ENCODE measurements at places on chromosomes 3 and 15.

GRCh38 chr3:38284756-38285150, 2.7 kb downstream of the SLC22A14 start:
- no peak for DNase-seq
- H3K27ac ChIP-seq: no peak overlapping the region
- no peaks in the 10 kb centered on the region for H3K27me3 ChIP-seq
- no peaks in the 10 kb centered on the region for H3K36me3 ChIP-seq
- H3K4me1 ChIP-seq: no peaks in the 10 kb centered on the region

DNA sequence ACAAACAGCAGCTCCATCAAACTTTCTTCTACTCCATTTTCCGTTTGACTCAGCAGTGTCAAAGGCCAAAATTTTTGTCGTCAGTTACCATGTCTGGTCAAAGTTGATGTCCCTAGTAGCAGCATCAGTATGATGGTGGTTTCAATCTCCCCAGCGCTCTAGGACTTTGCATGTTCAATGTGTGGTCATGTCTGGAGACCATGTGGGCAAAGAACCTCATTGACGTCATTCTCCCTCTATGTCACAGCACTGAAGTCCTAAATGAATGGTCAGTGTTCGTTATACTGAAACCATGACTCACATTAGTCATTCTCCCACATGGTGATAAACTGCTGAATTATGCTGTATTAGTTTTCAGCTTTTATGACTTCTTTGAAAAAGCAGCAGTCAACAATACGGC, 23.2 kb downstream of the SHC4 start:
- no peaks in the 10 kb centered on the region for H3K27me3 ChIP-seq
- no peak overlapping the region for H3K27ac ChIP-seq
- no peak overlapping the region for H3K4me3 ChIP-seq

DNA sequence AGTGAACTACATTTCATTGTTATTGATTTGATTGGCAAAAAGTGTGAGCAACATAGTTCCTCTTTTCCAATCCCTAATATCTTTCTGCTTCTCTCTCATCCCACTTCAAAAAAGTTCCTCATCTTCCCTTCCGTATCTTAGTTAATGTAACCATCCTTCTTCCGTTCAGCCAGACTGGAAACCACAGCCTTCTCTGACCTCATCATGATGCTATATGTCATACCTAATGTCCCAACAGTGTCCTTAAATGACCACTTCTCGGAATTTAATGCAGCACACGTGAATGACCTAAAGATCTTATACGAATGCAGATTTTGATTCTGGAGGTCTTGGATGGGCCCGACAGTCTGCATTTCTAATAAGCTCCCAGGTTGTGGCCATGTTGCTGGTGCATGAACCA, 320.3 kb upstream of the SATB1 start:
- H3K4me1 ChIP-seq: no peaks in the 10 kb centered on the region
- H3K36me3 ChIP-seq: no peaks in the 10 kb centered on the region
- DNase-seq: no peak
- no peak overlapping the region for H3K4me3 ChIP-seq
- no peaks in the 10 kb centered on the region for H3K27me3 ChIP-seq
- no peak overlapping the region for H3K27ac ChIP-seq

DNA sequence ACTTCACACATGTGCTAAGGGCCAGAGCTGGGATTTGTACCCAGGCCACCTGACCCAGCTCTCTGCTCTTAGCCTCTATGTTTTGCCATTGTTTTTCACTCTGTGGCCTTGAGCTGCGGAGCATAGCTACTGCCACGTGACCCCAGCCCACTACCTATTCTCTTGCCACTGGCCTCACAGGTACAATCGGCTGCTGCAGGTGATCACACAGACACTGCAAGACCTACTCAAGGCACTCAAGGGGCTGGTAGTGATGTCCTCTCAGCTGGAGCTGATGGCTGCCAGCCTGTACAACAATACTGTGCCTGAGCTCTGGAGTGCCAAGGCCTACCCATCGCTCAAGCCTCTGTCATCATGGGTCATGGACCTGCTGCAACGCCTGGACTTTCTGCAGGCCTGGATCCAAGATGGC, 46.2 kb downstream of the SEMA3G start:
- no peak overlapping the region for H3K4me3 ChIP-seq
- no peaks in the 10 kb centered on the region for H3K27me3 ChIP-seq
- no peak for DNase-seq
- no peaks in the 10 kb centered on the region for H3K4me1 ChIP-seq

DNA sequence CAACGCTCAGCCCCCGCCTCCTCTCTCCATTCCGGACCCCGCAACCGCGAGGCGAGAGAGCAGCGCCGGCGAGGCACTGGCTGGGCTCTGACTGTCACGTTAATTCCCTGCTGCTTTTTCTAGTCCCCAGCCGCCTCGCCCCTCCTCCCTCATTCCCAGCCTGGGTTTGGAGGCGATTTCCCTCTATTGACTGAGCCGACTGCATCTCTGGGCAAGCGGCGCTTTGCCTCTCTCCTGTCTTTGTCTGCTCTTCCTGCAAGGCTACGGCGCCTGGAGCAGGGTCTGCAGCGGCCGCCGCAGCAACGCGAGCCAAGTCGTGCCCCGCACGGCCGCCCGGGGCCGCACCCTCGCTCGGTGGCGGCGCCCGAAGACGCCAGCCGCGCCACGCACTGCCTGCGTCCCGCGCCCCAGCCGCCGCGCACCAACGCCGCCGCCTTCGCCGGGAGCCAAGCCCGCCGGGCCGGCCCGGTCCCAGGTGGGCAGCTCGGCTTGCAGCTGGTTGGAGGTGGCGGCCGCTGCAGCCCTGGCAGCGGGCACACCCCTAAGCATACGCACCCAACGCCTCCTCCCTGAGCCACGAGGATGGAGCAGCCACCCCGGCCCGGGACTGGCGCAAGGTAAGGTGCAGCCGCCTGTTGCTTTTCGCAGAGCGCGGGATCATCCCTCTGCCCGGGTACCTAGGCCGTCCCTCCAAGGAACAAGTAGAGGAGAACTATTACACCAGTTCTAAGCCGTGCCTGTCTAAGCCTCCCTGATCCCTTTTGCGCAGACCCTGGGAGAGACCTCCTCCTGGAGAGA, at the start of gene LRRC3B:
TSS of gene LRRC3B (plus strand) at position 152 of the 798 bp plus-strand sequence. CDS start 86,901 bp downstream, outside the sequence.
- H3K27me3 ChIP-seq: peaks cover 42% of the 10 kb centered on the region
- H3K4me1 ChIP-seq: no peaks in the 10 kb centered on the region
- H3K27ac ChIP-seq: no peak within 1 kb of the TSS
- no peaks in the 10 kb centered on the region for H3K36me3 ChIP-seq
- H3K4me3 ChIP-seq: peak within 1 kb of the TSS; percentile 24

DNA sequence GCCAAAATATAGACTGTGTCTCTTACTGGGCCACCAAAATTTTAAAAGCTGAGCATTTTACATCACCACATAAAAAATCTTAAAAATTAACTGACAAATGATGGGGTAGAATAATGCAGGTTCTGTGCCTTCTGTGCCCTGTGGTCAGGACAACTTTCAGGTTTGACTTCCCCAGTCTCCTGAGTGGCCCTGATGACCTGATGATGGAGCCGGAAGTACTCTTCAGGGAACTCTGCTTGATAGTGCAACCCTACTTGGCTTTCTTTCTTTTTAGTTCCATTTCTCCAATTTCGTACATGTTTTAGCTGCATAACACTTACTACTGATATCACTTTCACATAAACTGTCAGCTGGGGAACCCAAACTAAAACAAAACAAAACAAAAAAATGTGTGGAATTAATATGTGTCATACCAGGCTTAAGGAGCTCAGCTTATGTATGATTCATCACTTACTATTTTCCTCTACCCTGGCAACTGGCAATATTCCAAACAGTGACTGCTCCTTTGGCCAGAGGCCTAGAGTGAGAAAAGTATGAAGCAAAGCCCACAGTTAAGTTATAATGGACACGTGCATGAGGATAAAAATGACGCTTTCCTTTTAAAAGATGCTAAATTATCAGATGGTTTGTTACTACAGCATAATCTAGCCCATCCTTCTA, 194.3 kb downstream of the BCHE start:
- H3K4me1 ChIP-seq: peaks cover 27% of the 10 kb centered on the region
- DNase-seq: peak; percentile 84
- H3K36me3 ChIP-seq: no peaks in the 10 kb centered on the region
- H3K4me3 ChIP-seq: no peak overlapping the region
- no peaks in the 10 kb centered on the region for H3K27me3 ChIP-seq

GRCh38 chr3:119433613-119434325, 29.6 kb downstream of the TMEM39A start:
- H3K36me3 ChIP-seq: peaks cover 85% of the 10 kb centered on the region
- no peak overlapping the region for H3K27ac ChIP-seq
- no peak for DNase-seq

GRCh38 chr3:117880638-117881037, 1154.0 kb downstream of the IGSF11 start:
- H3K27ac ChIP-seq: no peak overlapping the region
- peaks cover 18% of the 10 kb centered on the region for H3K4me1 ChIP-seq
- DNase-seq: no peak
- no peaks in the 10 kb centered on the region for H3K27me3 ChIP-seq

DNA sequence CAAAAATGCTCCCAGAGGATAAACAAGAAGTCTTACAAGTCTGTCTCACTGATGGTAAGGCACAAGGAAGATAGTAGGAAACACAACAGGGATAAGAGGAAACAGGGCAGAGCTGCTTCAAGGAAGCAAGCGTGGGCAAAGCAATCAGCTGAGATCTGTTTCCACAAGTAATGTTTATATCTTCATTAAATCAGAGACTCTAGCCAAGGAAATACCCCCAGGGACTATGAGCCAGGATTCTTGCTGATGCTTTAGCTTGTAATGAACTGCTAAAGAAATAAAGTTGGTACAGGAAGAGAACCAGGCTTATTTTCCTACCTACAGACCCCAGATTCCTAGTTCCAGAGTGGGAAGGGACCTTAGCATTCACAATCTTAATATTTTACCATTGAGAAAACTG, 112.7 kb upstream of the C3orf80 start:
- no peak for DNase-seq
- no peak overlapping the region for H3K27ac ChIP-seq
- no peak overlapping the region for H3K4me3 ChIP-seq
- H3K36me3 ChIP-seq: no peaks in the 10 kb centered on the region
- peaks cover 23% of the 10 kb centered on the region for H3K4me1 ChIP-seq
- no peaks in the 10 kb centered on the region for H3K27me3 ChIP-seq

GRCh38 chr3:112013058-112013783, 14.5 kb downstream of the TAGLN3 start:
- no peaks in the 10 kb centered on the region for H3K36me3 ChIP-seq
- peaks cover 29% of the 10 kb centered on the region for H3K4me1 ChIP-seq
- H3K4me3 ChIP-seq: no peak overlapping the region
- no peak overlapping the region for H3K27ac ChIP-seq

DNA sequence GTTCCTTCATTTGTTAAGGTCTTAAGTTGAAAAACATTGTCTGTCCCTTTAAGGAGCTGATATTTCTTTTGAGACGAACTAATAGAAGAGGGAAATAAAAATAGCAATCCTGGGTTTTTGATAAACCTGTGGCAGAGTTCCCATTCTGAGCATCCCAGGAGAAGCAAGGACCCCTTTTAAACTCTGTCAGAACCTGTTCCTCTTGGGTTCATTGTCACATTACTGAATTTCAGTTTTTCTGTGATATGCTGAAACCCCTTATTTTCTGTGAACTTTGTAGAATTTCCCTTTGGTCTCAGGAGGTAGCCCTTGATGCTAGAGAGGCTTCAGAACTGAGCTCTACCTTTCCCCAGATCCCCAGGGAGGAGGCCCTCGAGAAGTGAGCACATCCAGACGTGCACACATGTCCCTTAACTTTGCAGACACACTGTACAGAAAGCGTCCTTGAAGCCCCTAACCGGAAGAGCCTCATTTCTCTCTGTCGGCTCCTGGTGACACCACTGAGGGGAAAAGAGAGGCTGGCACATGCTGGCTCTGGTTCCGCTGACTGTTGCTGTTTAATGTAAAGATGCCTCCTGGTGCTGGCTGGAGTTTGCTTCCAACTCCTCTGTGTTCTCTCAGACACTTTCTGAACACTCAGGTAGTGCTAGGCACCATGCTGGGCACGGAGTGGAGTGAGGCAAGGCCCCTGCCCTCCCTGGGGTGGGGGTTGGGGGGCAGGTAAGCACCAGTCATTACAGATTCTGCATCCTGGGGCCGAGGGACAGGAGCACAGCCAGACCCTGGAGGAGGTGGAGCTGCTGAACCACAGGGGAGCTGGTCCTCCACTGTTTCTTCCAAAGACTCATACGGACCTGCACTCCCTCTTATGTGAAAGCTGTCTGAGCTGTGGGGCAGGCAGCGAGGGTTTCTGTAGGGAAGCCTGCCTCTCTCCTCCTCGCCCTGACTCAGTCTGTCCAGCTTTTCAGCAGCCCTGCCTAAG, 77.5 kb downstream of the CHDH start:
- DNase-seq: no peak
- no peaks in the 10 kb centered on the region for H3K36me3 ChIP-seq
- H3K4me1 ChIP-seq: no peaks in the 10 kb centered on the region

DNA sequence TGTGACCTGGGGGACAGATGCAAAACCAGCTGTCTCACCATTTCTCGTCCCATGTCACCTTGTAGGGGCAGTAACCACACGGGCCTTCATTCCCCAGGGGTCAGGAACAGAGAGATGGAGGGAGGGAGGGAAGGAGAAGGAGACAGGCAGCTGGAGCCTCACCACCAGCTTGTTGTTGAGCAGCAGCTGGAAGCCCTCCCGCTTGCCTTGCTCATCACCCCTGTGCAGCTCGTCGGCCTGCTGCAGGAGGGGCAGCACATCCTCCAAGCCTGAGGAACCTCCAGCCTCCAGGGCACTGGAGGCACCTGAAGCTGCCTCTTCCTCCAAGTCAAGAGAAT, 10.3 kb downstream of the RMDN3 start:
- no peak for DNase-seq
- no peaks in the 10 kb centered on the region for H3K27me3 ChIP-seq
- H3K36me3 ChIP-seq: peaks cover 35% of the 10 kb centered on the region
- no peak overlapping the region for H3K27ac ChIP-seq
- peaks cover 19% of the 10 kb centered on the region for H3K4me1 ChIP-seq

DNA sequence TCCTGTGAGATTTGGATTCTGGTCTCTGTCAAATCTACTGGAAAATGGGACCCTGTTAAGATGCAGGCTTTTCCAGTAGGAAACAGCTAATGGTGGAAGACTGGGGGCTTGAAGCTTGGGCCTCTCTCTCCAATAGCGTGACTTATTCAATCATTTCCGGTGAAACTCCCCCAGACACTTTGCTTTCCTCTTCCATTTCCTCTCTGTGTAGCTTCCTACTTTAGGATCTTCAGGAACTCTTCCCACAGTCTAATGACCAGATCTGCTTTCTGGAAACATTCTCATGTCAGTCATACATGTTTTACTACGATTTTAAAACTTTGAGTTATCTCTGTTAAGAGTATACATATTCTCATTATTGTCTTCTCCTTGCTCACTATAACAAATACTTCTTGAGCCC, 28.0 kb upstream of the TPRG1 start:
- H3K27me3 ChIP-seq: no peaks in the 10 kb centered on the region
- H3K4me1 ChIP-seq: peaks cover 4% of the 10 kb centered on the region
- H3K27ac ChIP-seq: no peak overlapping the region
- DNase-seq: peak; percentile 38
- H3K36me3 ChIP-seq: no peaks in the 10 kb centered on the region
- no peak overlapping the region for H3K4me3 ChIP-seq

DNA sequence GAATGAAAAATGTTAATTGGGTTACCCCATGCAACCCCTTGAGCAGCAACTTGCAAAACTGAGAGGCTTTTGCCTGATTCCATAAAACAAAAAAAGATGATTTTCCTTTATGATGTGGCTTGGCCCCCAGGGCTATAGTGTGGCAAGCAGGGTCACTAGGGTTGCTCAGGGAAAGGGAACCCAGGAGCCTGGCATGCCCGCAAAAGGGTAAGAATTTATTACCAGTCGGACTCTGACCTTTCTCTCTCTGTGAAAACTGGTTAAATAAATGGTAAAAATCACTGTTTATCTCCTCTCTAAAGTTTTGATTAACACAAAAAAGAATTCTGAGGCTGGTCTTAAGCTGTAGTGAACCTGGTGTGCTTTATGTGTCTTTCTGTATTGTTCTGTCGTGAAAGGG, 37.7 kb upstream of the SEC61A1 start:
- no peak overlapping the region for H3K4me3 ChIP-seq
- H3K36me3 ChIP-seq: no peaks in the 10 kb centered on the region
- no peak for DNase-seq
- H3K27me3 ChIP-seq: no peaks in the 10 kb centered on the region
- no peaks in the 10 kb centered on the region for H3K4me1 ChIP-seq
